ENCODE measurements at places on chromosomes 11 and 22. TPM values are rescaled to one million over a fixed set of nuclear protein-coding genes. Genes with fewer than 3 reads are reported as not detected.

- no peak overlapping the region for H3K4me3 ChIP-seq
- H3K27me3 ChIP-seq: no peaks in the 10 kb centered on the region
- H3K27ac ChIP-seq: no peak overlapping the region
- H3K4me1 ChIP-seq: no peaks in the 10 kb centered on the region
Observed at GRCh38 chr22:30159561-30160353, 79.5 kb downstream of the HORMAD2 start.

The CHRM1 gene
- total RNA-seq: not detected

The FOLR1 gene
- 1.5 TPM for total RNA-seq

The SMC1B gene
- total RNA-seq: not detected

- H3K36me3 ChIP-seq: no peaks in the 10 kb centered on the region
- peaks cover 10% of the 10 kb centered on the region for H3K4me1 ChIP-seq
- peak within 1 kb of the TSS; percentile 70 for H3K4me3 ChIP-seq
- peak within 1 kb of the TSS; percentile 94 for H3K27ac ChIP-seq
Observed at GRCh38 chr11:10304495-10305261, at the start of gene ADM. Gene ADM, plus strand, starts transcription at chr11:10305073. Its CDS starts 628 bp downstream, at chr11:10305701.

DNA sequence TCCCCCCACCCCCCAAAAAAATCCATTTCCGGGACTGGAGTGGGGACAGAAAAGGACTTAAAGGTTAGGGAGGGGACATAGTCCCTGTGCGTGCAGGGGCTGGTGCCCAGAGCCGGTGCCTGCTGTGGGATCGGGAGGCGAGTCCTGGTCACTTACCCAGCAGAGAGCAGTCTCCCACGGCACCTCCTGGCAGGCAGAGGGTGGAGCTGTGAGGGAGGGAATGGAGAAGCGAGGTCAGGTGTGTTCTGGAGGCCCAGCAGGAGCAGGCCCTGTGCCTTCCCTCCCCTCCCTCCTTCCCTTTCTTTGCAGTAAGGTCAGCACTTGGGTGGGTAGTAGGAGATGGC, 28.4 kb downstream of the SHANK3 start:
- H3K27ac ChIP-seq: no peak overlapping the region
- H3K4me1 ChIP-seq: peaks cover 5% of the 10 kb centered on the region
- DNase-seq: no peak
- H3K4me3 ChIP-seq: no peak overlapping the region
- no peaks in the 10 kb centered on the region for H3K27me3 ChIP-seq
- H3K36me3 ChIP-seq: no peaks in the 10 kb centered on the region

The SYT12 gene
- 0.12 TPM for total RNA-seq

DNA sequence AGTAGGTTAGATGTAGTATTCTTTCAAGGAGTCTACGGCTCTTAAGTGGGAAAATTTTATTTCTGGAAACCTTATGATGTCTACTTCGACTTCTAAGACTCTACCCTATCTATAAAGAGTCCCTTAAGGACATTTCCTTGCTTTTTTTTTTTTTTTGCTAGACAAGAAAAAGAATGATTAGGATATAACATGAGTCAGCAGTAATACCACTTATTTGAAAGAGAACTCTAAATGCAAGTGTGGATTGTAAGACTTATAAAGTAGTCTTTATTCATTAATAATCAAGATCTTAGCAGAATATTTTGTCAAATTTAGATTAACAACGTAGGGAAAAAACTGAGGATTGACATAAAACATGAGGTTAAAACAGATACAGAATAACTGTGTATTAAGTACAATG, 71.0 kb downstream of the DKK3 start:
- H3K4me1 ChIP-seq: no peaks in the 10 kb centered on the region
- no peaks in the 10 kb centered on the region for H3K27me3 ChIP-seq
- H3K36me3 ChIP-seq: no peaks in the 10 kb centered on the region
- DNase-seq: no peak
- H3K27ac ChIP-seq: no peak overlapping the region

DNA sequence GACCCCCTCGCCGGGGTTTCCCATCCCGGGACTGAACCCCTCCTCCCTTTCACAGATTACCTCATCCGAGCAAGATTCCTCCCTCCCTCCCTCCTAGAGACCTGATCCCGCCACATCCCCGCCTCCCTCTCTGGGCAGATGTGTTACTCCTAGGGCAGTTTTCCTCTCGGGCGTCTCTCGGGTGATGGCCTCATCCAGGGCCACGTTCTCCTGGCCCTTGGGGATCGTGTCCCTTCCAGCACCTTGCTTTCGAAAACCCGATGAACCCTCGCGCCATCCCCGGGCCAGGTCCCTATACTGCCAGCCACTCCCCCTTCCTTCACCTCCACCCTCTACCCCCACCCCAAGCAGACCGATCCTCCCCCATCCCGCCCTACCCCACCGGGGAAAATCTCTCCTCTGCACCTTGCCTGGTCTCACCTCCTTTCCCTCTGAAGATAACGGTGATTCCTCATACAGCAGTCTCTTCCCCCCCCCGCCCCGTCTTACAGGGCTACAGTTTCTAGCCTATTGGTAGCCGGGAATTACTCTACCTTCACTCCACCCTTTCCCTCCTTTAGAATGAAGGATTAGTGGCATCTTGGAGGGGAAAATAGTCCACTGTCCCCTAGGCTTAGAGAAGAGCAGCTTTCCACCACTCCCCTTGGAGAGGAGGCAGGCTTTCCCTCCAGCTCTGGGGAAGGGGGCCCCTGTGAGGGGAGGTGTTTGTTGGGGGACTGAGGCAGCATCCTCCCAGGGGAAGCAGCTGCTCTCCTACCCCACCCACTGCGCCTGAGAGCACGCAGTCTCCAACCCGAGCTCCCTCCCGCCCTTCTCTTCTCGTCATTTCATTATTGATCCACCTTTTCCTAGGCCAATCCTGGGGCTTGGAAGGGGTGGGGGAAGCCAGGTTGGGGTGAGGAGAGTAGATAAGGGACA, 1.2 kb downstream of the KMT2A start:
- H3K27ac ChIP-seq: peak overlapping the region; percentile 89
- H3K4me3 ChIP-seq: peak overlapping the region; percentile 70
- DNase-seq: peak; percentile 75
- H3K36me3 ChIP-seq: no peaks in the 10 kb centered on the region
- no peaks in the 10 kb centered on the region for H3K27me3 ChIP-seq
- H3K4me1 ChIP-seq: peaks cover 3% of the 10 kb centered on the region

GRCh38 chr11:127925475-127925874, 661.9 kb downstream of the ETS1 start:
- no peak for DNase-seq
- H3K27ac ChIP-seq: no peak overlapping the region
- H3K4me1 ChIP-seq: no peaks in the 10 kb centered on the region
- H3K27me3 ChIP-seq: no peaks in the 10 kb centered on the region
- no peaks in the 10 kb centered on the region for H3K36me3 ChIP-seq
- no peak overlapping the region for H3K4me3 ChIP-seq

- peaks cover 4% of the 10 kb centered on the region for H3K4me1 ChIP-seq
- H3K36me3 ChIP-seq: no peaks in the 10 kb centered on the region
- DNase-seq: no peak
Observed at GRCh38 chr11:75721852-75722668, 4.4 kb downstream of the MOGAT2 start.

- H3K27ac ChIP-seq: no peak overlapping the region
- peaks cover 11% of the 10 kb centered on the region for H3K4me1 ChIP-seq
- no peak for DNase-seq
- H3K36me3 ChIP-seq: no peaks in the 10 kb centered on the region
- no peak overlapping the region for H3K4me3 ChIP-seq
Observed at GRCh38 chr11:106463796-106464201, 386.3 kb downstream of the AASDHPPT start.

The SELENOO gene
- 19.6 TPM for total RNA-seq

Data from ovary (tissue), 10 donors.